ENCODE measurements at places on chromosomes 3 and 15.
A peak's percentile ranks its signal among the peaks of the same experiment; 100 is the strongest.

GRCh38 chr3:105260385-105260784, 106.3 kb upstream of the ALCAM start:
- no peak for DNase-seq

DNA sequence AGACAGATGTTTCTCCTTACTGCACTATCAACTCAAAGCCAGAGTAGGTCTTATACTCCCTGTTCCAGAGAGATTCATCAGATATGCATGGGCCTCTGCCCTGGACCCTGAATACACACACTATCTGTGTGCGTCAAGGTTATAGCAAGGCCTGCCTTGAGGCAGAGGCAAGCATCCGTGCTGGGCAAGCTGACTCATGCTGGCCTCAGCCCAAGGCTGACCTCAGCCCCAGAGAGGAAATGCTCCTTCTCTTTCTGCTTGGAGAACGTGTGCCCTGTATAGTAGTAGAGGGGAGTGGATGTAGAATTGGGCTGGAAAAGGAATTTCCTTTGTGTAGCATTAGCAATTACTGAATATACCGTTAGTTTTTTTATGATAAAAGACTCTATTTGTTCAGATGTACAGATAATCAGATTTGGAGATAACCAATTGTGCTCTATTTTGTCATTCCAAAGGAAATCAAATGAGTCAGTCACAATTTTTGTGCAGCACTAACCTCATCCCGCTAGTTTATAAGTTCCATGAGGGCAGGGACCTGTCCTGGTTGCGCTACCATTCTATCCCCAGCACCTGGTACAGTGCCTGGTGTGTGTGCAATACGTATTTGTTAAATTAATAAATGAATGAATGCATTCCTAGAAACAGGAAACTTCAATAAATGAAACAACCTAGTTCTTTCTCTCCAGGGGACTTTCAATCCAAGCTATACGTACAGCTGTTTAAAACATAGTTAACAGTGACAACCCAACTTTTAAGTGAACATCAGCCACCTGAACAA, 13.3 kb upstream of the PAQR9 start:
- peak; percentile 97 for DNase-seq

DNA sequence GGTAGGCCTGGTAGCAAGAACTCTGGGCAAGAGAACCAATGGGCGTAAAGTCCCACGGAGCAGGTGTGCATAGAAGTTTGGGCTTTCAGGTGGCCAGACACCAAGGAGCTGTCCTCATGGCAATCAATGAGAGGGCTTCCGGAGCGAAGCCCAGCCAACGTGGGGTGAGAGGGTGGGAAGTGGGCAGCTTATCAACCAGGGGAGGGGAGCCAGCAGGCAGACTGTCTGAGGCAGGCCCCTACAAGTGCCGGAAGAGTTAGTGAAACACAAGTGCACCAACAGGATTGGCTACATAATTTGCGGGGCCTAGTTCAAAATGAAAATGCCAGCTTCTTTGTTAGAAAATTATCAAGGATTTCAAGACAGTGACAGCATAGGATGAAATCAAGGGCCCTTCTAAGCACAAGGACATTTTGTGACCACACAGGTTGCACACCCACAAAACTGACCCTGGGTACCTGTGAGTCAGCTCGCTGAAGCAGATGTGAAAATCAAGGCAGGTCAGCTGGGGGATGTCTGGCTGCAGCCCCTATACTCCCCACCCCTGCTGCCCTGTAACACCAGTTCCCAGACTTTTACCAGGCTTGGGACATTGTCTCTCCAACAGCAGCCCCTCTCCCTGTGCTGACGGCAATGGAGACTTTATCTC, 102.1 kb upstream of the ETV5 start:
- DNase-seq: no peak

DNA sequence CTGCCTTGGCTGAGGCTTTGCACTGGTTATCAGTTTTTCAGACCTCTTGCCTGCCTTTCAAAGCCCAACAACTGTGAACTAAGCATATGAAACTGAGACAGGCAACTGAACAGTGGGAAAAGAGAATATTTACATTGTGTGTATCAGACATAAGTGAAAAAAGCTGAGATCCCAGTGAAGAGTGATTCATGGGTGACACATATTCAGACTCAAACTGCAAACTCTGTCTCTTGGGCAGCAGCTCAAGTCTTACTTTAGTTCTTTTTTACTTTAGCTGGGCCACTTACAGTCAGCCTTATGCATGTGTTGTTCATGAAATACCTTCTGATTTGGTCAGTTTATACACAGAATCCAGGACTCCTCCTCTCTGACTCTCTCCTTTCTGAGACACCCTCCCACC, 19.2 kb downstream of the SUCLG2 start:
- no peak for DNase-seq

- DNase-seq: peak; percentile 55
Measured at GRCh38 chr3:39146083-39146501, 7.3 kb downstream of the CSRNP1 start.
